ENCODE measurements at places on chromosomes 1 and 21.

DNA sequence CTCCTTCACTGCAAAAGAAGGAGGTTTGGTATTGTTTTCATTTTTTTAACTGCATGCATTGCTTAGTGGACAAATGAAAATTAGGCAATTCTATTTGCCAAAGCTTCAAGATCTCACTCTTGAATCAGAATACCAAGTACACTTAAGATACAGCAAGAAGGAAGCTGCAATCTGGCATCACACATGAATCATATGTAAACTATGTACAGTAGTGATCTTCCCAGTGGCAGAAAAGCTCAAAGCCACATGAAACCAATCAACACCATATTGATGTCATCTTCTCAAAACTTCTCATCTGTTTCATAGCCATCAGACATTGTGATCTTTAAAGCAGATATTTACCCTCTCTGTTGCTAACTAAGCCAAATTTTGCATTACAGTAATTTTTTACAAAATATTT is 550.1 kb downstream of the LTN1 start:
- no peak for DNase-seq

DNA sequence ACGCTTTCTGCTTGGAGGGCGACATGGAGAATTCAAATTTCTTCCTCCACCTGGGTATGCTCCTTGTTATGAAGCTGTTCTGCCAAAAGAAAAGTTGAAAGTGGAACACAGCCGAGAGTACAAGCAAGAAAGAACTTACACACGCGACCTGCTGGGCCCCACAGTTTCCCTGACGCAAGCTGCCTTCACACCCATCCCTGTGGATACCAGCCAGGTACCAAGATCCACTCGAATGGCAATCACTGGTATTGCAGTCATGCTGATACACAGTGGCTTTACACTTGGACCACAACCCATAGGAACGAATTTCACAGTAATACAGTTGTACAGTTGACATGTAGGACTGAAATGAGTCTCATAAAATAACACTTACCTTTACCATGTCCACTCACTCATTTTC is 387.4 kb downstream of the ZP4 start:
- DNase-seq: no peak

GRCh38 chr21:44394733-44395132 is 41.3 kb downstream of the TRPM2 start:
- no peak for DNase-seq

GRCh38 chr1:30753660-30754123 is 3.9 kb downstream of the LAPTM5 start:
- no peak for DNase-seq

DNA sequence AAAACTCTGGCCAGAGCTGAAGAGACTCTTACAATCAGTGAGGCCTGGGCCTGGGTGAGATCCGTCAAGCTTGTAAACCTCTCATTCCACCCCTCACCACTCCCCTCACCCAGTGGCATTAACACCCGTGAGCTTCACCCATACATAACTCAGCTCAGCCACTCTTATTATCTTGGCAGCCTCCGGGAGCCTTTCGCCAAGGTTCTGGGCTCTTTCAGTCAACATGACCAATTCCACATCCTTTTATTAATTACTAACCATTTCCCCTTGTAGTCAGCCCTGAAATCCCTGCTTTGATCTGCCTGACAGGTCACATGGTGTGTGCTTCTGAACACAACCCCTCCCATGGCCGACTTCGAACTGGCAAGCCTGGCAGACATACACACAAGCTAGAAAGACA is 134.8 kb downstream of the SETD4 start:
- no peak for DNase-seq

DNA sequence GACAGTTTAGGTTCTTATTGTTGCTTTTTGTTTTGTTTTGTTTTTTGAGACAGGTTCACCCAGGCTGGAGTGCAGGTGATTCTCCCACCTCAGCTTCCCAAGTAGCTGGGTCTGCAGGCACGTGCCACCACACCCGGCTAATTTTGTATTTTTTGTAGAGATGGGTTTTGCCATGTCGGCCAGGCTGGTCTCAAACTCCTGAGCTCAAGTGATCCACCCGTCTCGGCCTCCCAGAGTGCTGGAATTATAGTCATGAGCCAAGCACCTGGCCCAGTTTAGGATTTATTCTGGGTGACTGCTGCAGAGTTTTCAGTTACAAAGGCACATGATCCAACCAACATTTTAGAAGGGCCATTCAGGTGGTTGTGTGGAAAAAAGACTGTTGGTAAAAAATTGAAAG is 102.0 kb downstream of the SPAG17 start:
- no peak for DNase-seq

- DNase-seq: peak; percentile 79
Observed at GRCh38 chr1:92485381-92486250, 1.1 kb downstream of the GFI1 start.

GRCh38 chr1:67861856-67862516 is 28.7 kb upstream of the GNG12 start:
- DNase-seq: no peak

- DNase-seq: no peak
Observed at GRCh38 chr1:31372751-31373055, 173 bp downstream of the FABP3 start.

DNA sequence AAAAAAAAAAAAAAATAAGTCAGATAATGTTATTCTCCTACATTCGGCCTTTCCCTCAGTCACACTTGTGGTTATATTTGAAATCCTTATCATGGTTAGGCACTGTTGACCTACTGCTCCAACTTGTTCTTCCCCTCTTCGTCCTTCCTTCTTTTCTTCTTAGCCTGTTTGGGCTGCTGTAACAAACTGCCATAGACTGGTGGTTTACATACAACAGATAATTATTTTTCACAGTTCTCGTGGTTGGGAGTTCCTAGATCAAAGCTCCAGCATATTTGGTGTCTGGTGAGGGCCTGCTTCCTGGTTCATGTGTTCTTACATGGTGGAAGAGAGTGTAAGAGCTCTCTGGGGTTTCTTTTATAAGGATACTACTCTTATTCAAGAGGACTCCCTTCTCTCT is 73.4 kb downstream of the RABGAP1L start:
- no peak for DNase-seq

GRCh38 chr1:22930240-22930912 is 42.3 kb downstream of the LACTBL1 start:
- DNase-seq: peak; percentile 71

Data from GM13977 (cell line).